ENCODE measurements at places on chromosomes 13 and 19. TPM values are rescaled to one million over a fixed set of nuclear protein-coding genes. Genes with fewer than 3 reads are reported as not detected.

DNA sequence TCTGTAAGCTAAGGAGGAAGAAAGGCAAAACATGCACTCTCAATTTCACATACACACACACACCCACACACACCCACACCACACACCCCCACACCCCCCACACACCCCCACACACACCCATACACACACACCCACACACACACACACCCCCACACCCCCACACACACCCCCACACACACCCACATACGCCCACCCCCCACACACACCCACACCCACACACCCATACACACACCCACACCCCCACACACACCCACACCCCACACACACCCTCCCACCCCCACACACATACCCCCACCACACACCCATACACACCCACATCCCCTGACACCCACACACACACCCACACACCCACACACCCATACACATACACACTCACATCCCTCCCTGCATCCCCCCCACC is 276.1 kb downstream of the ABCC4 start:
- no peak for DNase-seq

DNA sequence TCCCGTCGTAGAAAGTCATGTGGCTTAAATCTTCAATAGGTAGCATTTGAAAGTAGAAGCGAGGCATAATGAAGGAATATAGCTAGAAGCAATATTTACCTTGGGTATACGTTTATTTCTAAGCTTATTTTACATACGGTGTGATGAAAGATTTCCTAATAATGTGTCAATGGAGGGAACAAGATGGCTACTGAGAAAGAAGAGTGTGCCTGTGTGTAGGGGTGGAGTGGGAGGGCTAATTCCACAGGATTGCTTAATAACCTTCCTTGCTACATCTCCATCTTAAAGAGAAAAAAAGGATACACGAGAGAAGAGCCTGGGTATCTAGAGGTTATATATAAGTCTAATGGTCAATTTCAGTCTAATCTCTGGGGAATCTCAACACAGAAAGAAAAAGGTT is 2.0 kb downstream of the SPART start:
- no peak for DNase-seq

DNA sequence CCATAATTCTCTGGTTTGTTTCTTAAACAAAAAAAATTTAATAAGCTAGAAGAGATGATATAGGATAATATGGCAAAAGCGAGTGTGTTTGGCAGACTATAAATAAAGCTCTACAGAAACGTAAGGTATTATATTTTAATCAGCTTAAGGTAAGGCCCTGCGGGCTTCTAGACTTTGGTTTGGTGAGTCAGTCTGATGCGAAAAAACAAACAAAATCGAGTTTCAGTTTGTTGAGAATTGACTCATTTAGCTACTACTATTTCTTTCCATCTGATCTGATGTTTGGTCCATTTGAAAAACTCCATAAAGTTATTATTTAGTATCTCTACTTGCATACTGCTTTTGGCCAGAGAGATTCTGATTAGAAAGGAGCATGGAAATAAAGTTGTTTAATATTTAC is 138.0 kb downstream of the MIPEP start:
- DNase-seq: no peak

Gene ANKRD24
- 1.9 TPM for total RNA-seq

GRCh38 chr13:37632294-37632693 is 33.7 kb upstream of the POSTN start:
- DNase-seq: no peak
